ENCODE measurements at places on chromosomes 16 and 17. TPM values are rescaled to one million over a fixed set of nuclear protein-coding genes. Genes with fewer than 3 reads are reported as not detected.

CD79B gene
- polyA plus RNA-seq, result 1.1 TPM

KRTAP2-1 gene
- polyA plus RNA-seq, result not detected

PPP4C gene
- 47.2 TPM for polyA plus RNA-seq

TEKT1 gene
- polyA plus RNA-seq, result 0.07 TPM

FOXJ1 gene
- 2.4 TPM for polyA plus RNA-seq

FA2H gene
- 3.9 TPM for polyA plus RNA-seq

GRCh38 chr16:56318827-56319140, 106.6 kb downstream of the AMFR start:
- no peak for DNase-seq

DNA sequence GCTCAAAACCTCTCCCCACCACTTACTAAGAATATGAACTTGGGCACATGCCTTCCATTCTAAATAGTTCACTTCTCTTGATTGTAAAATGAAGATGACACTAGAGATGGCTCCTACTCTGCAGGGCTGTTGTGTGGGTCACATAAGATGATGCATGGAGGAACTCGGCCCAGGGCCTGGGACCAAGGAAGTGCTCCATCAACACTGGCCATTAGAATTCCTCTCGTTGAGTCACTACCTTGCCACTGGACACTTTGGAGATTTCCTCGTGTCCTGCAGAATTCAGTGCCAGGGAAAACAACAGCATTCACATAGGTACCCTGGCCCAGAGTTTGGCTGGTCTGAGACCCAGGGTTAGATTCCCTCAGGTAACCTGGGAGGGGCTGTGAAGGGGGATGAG, 18.6 kb downstream of the HNF1B start:
- no peak for DNase-seq

- DNase-seq, result no peak
These were observed 38.5 kb downstream of the ERCC4 start for GRCh38 chr16:13958474-13958873.

DNA sequence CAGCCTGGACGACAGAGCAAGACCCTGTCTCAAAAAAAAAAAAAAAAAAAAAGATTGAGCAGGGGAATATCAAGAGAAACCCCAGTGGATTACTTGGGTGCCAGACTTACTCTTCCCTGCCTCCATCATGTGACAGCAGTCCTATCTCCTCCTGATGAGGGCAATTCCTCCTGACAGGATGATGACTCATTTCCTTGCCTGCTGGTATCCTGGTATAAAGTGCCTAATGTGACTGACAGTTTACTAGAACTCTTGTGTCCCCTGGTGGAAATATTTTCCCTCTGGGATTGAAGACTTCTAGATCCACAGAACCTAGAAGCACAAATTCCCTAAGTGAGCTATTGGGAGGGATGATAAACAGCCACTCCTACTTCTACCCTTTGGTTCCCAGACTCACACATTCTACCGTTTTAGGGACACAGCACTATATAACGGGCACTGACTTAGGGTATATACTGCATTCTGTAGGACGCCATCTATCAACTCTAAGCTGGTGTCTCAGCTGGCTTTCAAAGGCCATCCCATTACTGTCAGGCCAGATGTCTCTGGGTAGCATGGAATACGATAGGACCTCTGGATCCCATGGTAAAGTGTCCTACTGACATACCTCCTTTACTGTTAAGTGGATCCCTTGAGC, 114.6 kb upstream of the MED13 start:
- DNase-seq, result no peak

GRCh38 chr17:38559880-38560230, 45.9 kb downstream of the SRCIN1 start:
- DNase-seq, result no peak

GRCh38 chr17:58632324-58633314, 59.2 kb downstream of the TEX14 start:
- DNase-seq, result no peak

DNA sequence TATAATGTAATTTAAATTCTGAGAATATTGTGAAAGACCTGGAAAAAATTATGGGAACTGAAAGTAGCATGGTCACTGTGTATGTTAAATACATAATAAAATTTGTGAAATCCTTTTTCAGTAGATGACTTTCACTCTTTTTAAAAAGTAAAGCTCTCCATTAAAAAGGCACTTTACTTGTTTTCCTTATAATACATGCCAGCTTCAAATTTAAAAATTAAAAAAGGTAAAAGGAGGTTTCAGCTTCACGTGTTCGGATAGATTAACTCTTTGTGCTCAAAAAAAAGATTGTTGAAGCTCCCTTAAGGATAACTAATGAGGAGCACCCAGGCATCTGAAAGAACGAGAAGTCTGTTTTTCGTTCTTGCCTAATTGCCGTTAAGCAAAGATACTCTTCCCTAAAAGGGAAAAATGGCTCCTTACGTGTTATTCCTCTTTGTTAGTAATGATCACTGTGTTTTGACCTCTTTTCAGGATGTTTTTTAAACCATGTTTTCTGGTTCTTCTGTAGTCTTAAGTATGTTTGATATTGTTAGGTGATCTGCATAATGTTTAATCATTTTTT, 87.8 kb downstream of the TUBD1 start:
- no peak for DNase-seq

GRCh38 chr17:68527314-68527713, 15.1 kb downstream of the PRKAR1A start:
- no peak for DNase-seq

- no peak for DNase-seq
These were observed 2.3 kb upstream of the PGS1 start for GRCh38 chr17:78376161-78376560.

GRCh38 chr17:35588196-35588920, 1.2 kb downstream of the AP2B1 start:
- no peak for DNase-seq

DNA sequence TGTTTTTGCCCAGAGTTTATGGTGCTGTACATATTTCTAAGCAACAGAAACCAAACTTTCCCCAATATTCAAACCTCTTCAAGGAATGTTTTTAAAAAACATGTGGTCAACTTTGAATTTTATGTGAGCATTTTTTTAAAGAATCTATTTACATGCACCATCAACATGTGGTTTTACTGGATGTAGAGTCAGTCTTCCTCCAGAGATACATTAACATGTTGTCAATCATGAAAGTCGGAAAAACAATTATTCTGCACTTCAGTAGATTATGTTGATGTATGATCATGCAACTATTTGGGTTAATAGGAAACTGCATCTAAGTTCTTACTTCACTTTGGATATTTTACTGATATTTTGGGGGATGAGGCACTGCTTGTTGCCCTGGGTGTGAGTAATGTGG, 208.6 kb downstream of the FOXL1 start:
- DNase-seq, result no peak

DNA sequence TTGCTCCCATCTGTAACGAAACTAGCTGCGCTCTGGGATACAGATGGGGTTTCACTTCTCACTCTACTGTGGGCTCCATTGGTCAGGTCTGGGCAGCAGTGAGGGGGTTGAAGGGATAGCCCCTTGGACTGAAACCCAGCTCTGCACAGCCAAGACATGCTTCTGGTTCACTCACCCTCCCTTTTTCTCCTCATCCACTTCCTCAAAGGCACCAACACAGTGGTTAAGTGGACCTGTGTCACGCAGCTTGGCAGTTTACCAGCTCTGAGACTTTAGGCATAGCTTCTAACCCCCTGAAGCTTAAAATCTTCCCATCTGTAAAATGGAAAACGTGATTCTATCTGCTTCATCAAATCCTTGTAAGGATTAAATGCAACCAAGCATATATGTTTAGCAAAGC, 11.5 kb upstream of the KRT38 start:
- DNase-seq, result no peak

DNA sequence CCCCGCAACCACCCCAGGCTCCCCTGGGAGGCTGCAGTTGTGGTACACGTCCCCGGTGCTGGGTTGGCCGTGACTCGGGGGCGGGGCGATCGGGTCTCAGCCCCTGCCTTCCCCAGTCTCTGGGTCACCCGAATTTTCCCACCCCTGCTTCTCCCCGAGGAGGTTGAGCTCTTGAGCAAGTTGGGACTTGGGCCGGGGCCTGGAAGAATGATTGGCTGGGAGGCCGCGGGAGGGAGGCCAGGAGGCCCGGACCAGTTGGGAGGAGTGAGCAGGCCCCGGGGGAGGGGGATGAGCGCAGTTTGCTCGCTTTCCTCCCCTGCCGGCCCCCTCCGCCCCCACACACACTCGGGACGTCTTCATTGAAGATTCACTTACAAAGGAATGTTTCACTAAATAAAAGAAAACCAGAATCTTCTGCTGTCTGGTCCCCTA, 4.5 kb upstream of the HEXIM1 start:
- DNase-seq, result peak; percentile 67

- no peak for DNase-seq
These were observed 521 bp upstream of the G6PC3 start for GRCh38 chr17:44069974-44070454.

- DNase-seq, result no peak
These were observed 15.3 kb downstream of the TBCD start for GRCh38 chr17:82767041-82767754.

DNA sequence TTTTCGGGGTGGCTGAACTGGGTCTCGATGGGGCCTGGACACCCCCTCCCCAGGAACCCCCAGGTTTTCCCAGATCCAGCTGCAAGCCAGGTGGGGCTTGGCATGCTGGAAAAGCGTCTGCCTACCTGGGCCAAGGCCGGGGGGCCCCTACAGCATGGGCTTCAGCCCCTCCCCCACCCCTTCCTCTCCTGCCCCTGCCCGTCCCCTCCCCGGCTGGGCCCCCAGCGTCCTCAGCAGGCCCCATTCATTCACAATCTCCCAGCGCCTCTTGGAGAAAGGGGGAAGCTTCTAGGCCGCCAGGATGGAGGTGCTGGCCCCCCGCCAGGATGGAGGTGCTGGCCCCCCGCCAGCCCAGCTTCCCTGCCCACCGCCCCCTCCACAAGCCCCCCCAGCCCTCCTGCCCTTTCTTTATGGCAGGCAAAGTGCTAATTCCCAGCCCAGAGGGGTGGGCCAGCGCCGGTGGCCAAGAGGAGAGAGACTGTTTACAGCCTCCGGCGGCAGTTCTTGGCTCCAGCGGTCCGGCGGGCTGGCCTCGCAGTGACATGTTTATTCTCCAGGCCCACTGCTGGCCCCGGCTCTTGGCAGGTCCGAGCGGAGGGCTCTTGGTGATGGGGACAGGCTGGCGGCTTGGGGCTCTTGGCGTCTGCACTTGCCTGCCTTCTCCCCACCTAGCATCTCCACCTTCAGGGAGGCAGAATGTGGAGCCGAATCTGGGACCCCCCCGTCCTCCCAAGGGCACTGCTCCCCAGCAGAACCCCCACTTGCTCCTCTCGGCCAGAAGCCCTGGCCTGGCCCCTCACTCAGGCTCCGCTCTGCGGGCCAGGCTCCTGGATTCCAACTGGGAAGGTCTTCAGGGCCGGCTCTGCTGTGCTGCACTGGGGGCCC, 94.4 kb upstream of the CIBAR2 start:
- peak; percentile 63 for DNase-seq

- peak; percentile 82 for DNase-seq
These were observed 526 bp downstream of the MOSMO start for GRCh38 chr16:22008215-22009059.

- no peak for DNase-seq
These were observed 40.4 kb upstream of the ABCA5 start for GRCh38 chr17:69367298-69367697.

- no peak for DNase-seq
These were observed 77.1 kb downstream of the MRM3 start for GRCh38 chr17:859061-859823.

DNA sequence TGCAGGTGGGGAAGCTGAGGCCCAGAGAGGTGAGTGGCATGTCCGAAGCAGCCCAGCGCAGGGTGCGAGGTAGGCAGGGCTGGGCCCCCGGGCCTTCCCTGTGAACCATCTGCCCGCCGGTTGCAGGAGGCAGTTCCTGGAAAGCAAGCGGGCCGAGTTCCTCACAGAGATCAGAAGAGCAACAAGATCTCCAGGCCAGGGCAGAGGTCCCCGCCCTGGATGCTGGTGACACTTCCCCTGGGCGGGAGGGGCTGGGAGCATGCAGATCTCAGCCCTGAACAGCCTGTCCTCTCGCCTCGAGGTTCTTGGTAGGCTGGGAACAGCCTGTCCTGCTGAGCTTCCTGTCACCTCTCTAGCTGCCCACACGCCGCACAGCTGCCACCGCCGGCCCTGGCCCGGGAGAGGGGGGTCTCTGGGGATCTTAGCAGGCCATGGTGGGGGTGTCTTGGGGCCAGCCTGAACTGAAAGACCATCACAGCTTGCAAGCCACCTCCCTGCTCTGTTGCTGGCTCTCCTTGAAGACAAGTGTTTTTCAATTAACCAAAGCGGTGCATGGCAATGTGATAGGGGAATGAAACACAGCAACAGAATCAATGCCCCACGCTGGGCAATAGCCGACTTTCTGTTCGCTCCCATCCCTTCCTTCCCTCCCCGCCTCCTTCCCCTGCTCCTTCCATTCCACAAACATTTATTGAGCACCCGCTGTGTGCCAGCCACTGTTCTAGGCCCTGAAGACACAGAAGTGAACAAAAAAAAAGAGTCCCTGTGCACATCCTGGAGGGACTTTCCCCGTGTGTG, 31.7 kb downstream of the SOCS1 start:
- no peak for DNase-seq

DNA sequence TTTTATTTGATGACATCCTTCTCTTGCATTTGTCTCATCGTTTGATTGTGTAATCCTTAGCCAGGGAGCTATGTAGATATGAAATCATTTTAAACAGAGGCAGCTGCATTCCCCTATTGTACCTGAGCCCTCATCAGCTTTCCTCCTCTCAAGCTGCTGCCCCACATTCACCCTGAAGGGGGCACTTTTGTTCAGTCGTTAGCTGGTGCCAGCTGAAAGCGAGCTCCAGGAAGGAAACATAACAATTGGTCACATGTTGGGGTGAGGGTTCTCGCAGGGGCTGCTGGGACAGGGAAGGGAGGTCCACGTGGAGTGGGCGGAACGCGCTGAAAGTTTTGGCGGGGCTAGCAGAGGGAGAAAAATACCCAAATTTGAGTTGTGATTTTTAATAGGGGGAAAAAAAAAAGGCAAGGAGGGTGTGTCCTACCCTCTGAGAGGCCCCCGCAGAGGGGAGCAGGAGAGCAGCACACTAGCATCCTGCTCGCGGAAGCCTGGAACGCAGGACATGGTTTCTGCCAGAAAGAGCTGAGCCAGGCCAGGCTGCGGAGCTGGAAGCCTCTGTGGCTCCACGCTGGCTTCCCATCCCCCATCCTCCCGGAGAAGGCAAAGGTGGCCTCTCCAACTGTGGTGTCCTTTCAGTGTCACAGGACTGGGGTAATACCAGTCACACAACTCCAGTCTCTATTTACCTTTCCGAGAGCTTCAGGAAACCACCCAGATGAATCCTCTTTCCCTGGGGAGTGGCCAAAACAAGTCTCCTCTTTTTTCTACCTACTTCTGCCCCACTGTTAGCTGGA, 8.5 kb upstream of the MSL1 start:
- DNase-seq, result peak; percentile 91

DNA sequence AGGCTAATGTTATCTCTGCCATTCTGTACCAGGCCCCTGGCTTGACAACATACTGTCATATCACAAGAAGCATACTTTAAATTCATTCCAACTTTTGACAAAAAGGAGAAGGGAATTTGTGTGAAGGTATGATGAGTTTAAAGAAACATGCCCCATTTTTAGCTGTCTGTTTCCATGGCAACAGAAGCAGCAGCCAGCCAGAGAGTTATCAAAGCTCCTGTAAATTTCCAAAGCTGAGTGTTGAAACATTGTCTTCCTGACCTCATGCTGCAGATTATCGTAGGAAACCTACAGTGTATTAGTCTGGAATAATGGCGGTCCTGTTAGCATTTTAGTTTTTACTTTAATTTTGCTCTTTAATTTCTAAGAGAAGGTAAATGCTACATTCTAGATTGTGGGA, 124.9 kb downstream of the MRTFB start:
- DNase-seq, result no peak

Data from pancreas (tissue), 10 donors.